ENCODE measurements at places on chromosomes 16 and 17.
A peak's percentile ranks its signal among the peaks of the same experiment; 100 is the strongest.

DNA sequence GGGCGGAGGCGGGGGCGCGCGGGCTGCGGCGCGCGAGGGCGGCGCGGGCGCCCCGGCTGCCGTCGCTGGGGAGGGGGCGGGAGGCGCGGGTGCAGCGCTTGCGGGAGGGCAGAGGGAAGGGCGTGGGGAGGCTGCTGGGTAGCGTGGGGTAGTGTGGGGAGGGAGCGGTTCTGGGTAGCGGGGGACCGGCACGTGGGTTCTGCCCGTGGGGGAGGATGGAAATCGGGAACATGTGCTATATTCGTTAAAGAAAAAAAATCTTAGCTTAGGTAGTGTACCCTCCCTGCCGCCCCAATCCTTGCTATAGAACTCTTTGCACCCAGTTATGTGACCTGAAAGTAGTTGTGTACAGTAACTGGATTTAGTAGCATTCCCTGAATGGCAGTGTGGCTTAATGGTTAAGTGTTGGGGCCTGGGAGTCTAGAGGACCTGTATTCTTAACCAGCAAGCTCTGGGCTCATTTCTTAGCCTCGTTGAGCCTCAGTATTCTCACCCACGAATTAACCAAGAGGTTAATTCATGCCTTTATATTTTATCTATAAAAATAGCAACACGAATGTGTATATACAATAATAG, 646 bp downstream of the RABEP1 start:
- DNase-seq, result no peak

DNA sequence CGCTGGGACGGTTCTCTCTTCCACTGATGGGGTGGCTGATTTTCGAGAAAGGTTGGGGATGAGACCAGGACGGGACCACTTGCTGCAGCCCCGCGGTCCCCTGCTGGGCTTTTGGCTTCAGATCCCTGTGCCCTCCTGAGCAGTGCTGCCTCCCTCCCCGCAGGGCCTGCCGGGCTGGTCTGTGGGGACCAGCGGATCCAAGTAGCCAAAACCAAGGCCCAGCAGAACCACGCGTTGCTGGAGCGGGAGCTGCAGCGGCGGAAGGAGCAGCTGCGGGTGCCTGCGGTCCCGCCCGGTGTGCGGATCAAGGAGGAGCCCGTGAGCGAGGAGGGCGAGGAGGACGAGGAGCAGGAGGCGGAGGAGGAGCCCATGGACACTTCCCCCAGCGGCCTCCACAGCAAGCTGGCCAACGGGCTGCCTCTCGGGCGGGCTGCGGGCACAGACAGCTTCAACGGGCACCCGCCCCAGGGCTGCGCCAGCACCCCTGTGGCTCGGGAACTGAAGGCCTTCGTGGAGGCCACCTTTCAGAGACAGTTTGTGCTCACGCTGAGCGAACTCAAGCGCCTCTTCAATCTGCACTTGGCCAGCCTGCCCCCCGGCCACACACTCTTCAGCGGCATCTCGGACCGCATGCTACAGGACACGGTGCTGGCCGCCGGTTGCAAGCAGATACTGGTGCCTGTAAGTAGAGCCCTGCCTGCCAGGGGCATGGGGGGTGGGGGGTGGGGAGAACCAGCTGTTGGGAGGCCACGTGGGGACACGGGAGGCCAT, 28.6 kb downstream of the POLR3E start:
- no peak for DNase-seq

DNA sequence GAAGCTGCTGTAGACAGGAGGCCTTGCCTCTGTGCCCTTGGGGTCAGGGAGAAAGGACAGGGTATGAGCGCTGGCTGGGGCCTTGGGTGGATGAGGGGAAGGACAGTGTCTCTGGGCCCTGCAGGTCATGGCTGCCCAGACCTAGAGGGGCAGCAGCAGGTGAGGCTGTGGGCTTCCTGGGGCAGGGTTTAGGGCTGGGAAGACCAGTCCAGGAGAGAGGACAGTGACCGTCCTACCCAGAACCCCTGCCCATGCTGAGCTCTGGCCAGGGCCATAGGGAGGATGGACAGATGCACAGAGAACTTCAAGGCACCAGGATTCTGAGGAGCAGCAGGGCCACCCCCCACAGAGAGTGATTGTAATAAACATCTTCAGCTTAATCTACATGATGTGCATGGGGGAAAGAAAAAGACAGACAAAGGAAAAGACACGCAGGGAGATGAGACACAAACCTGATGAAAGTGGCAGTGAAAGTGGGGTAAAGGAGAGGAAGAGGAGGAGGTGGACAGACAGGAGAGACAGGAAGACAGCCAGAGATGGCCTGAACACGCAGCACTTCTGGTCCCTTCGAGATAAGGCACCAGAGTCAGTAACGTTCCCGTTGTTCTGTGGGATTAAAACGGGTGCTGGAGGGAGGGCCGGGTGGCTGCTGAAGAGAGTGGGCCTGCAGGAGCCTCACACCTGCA, 17.5 kb downstream of the FLOT2 start:
- no peak for DNase-seq

DNA sequence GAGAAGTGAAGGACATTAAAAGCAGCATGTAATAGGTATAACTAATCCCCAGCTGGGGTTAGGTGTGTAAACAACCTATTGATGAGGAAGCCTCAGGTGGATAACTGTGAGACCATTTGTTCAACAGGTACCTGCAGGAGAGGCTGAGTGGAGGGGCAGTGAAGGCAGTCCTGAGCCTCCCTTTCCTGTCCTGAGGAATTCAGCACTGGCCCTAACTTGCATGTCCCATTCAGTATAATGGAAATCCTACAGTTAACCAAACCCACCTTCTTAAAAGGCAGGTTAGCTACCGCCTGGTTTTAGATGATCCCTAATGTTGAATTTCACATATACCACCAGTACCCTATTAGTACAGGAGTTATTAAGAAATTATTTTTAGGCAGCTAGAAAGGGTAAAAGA, 225.9 kb upstream of the GOT2 start:
- no peak for DNase-seq

DNA sequence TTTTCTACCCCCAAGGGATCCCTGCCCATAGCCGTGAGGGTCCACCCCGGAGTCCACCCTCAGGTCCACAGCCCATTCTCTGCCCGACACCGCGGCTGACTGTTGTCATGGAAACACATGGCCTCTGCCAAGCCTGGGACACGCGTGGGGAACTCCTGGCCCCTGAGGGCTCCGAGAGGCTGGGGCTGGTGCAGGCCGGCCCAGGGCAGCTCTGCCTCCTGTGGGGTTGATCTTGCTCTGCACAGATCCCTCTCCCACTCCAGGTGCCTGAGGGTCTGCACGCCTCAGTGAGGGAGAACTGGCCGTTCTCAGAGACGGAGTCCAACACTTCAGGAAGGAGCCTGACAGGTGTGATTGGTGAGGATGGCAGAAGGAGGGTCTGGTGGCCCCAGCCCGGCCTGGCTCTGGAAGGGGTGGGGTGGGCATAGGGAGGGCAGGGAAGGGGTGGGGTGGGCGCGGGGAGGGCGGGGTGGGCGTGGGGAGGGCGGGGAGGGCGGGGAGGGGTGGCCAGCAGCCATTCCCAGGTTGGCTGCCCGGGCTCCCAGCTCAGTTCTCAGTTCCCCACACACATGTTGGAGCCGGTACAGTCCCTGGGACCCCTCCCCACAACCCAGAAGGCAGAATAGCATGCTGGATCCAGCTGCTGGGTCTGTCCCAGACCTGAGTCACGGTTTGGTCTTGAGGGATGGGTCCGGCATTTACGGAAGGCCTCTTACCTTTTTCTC, 6.4 kb downstream of the MRPL28 start:
- no peak for DNase-seq

DNA sequence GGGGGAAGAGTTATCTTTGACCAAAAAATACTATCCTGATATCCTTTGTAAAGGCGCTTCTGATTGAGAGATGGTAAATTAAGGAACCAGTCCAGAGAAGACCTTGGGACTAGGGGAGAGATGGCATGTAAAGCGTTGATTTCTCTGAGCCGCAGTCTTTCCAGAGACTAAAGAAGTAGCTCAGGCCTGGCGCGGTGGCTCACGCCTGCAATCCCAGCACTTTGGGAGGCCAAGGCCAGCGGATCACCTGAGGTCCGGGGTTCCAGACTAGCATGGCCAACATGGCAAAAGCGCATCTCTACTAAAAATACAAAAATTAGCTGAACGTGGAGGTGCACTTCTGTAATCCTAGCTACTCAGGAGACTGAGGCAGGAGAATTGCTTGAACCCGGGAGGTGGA, 625 bp upstream of the CENPT start:
- DNase-seq, result no peak

- no peak for DNase-seq
Measured at GRCh38 chr17:79681628-79682261, 49.0 kb upstream of the ENPP7 start.

- no peak for DNase-seq
Measured at GRCh38 chr16:66637806-66638205, 33.3 kb downstream of the CMTM3 start.

- no peak for DNase-seq
Measured at GRCh38 chr17:1478418-1478817, 14.1 kb downstream of the MYO1C start.

GRCh38 chr17:7261379-7262191, 693 bp downstream of the CLDN7 start:
- peak; percentile 30 for DNase-seq

DNA sequence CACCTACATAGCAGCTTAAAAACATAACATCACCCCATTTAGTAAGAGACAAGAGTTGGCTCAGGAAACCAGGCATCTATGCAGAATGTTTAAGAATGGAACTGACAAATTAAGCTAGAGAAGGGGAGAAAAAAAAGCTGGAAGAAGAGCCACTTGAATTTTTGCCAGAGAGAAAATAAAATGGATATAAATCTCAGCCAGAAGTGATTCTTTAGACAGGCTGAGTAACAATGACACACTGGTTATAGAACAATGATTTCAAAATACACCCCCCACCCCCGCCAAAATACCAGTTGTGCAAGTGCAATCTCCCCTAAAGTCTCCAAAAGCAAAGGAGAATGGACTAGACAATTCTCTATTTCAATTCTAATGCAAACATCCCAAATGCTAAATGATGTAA, 22.4 kb downstream of the LSM12 start:
- no peak for DNase-seq
